Skin of body (tissue), 3 donors: ENCODE measurements at places on chromosomes 4 and X. TPM values are rescaled to one million over a fixed set of nuclear protein-coding genes. Genes with fewer than 3 reads are reported as not detected.

DNA sequence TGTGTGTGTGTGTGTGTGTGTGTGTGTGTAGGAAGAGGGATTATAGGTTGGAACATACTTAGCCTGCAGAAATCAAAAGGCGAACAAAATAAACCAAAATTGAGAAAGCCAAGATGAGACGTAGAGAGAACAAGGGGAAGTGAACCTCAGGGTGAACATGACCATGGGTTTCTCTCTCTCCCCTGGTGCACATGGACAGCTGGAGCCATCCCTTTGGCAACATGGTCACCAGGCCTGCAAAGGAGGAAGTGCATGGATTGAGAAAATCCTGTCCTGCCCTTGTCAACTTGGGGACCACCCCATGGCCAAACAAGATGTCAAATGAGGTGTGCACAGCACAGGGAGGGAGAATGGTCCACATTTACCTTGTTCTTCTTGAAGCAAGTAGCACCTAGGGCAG, 23.1 kb downstream of the LGI2 start:
- DNase-seq, result no peak

DNA sequence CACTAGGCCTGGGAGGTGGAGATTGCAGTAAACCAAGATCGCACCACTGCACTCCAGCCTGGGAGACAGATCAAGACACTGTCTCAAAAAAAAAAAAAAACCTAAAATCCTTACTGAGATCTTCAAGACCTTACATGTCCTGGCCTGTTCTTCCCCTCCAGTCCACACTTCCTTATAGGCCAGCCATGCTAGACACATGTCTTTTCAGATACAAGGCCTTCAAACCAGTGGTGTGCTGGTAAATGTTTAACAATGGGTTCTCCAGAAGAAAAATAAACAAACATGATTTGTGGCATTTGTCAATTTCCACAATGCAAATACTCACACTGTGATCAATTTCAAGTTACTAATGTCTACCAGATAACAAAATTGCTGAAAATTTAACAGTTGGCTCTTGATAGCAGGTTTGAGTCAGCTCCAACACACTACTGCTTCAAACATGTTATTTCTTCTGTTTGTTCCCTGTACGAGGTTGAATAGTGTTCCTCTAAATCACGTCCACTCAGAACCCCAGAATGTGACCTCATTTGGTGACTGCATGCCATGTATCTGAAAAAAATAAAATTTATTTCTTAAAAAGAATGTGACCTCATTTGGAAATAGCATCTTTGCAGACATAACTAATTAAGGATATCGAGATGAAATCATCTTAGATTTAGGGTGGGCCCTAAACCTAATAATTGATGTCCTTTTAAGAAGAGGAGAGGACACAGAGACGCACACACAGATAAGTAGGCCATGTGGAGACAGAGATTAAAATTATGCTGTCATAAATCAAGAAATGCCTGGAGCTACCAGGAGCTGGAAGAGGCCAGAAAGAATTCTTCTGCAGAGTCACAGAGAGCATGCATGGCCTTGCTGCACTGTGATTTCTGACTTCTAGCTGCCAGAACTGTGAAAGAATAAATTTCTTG, 144.4 kb downstream of the ZNF674 start:
- no peak for DNase-seq

Gene PF4V1
- total RNA-seq, result not detected

Gene SCML2
- 7.4 TPM for total RNA-seq

Gene RAB33A
- total RNA-seq, result 0.39 TPM

DNA sequence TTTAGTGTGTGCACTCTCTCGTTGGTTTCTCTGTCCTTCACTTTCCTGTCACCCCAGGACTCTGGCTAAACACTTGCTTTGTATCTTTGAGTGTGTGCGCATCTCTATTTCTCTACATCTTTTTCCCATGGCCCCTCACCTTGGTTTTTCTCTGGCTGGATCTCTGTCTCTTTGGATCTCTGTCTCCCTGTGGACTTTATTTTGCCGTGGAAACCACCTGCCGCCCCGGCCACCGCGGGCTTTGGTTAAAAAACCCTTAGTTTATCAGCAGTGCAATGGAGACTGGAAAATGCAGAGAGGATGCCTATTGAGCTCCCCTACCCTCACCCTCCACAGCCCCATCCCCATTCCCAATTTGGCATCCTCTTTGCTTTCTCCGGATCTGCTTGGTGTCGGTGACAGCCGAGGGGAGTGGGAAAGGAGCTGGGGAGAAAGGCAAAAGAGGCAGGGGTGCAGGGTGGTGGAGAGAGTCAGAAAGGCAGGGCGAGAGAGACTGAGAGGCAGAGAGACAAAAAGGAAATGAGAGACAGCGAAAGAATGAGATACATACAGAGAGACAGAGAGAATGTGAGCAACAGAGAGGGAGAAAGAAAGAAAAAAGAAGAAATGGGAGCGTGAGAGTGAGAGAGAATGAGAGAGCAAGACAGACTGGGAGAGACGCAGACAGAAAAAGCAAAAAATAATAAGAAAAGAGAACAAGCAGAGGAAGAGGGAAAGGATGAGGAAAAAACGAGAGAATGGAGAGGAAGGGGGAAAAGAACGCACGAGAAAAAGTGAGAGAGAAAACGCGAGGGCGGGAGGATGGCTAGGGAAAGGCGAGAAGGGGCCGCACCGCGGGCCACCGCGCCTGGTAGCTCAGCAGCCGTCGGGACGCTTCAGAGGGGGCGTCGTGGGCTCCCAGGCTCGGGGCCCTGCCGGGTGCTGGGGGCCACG, 688 bp downstream of the GPR101 start:
- no peak for DNase-seq

GRCh38 chr4:37699868-37700481, 13.8 kb upstream of the RELL1 start:
- no peak for DNase-seq

GRCh38 chr4:118032691-118033090, 1.6 kb upstream of the NDST3 start:
- DNase-seq, result no peak

DNA sequence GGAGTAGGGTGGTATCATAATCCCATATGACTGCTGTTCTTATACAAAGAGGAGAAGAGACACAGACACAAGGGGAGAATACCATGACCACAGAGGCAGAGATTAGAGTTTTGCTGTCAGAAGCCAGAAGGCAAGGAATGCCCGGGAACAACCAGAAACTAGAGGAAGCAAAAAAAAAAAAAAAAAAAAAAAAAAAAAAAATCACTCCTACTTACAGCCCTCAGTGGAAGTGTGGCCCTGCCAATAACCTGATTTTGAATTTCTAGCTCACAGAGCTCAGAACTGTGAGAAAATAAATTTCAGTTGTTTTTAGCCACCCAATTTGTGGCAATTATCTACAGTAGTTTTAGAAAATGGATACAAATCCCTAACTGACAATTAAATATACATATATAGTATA, 30.4 kb upstream of the UBE2NL start:
- DNase-seq, result no peak

DNA sequence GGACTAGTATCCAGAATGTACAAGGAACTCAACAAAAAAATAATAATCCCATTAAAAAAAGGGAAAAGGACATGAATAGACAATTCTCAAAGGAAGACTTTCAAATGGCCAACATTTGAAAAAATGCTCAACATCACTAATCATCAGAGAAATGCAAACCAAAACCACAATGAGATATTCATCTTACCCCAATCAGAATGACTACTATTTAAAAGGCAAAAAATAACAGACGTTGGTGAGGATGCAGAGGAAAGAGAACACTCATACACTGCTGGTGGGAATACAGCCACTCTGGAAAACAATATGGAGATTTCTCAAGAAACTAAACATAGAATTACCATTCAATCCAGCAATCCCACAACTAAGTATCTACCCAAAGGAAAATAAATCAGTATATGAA, 133.1 kb downstream of the KDR start:
- no peak for DNase-seq

DNA sequence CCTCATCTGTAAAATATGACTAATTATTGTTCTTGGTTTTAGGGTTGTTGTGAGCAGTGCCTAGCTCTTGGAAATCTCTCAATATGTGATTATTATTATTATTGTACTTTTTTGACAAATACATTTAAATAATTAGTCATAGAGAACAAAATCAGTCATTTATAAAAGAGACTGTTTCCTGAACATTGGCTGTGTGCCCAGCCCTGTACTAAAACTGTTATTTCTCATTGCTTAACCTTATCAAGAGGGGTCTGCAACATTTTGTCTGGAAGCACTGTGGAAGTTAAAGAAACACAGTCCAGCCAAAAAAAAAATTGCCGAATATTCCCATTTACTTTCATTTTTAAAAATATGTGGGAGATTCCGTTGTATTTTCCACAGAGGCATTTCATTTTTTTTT, 989.2 kb upstream of the SLIT2 start:
- no peak for DNase-seq

- DNase-seq, result no peak
Observed at GRCh38 chr4:946103-946450, 13.8 kb downstream of the TMEM175 start.

Gene TEX13C
- not detected for total RNA-seq

GRCh38 chr4:71607780-71608677, 175.8 kb downstream of the GC start:
- DNase-seq, result no peak

Gene HERC5
- 2.1 TPM for total RNA-seq

GRCh38 chrX:152735101-152735500, 1.5 kb downstream of the MAGEA12 start:
- no peak for DNase-seq

DNA sequence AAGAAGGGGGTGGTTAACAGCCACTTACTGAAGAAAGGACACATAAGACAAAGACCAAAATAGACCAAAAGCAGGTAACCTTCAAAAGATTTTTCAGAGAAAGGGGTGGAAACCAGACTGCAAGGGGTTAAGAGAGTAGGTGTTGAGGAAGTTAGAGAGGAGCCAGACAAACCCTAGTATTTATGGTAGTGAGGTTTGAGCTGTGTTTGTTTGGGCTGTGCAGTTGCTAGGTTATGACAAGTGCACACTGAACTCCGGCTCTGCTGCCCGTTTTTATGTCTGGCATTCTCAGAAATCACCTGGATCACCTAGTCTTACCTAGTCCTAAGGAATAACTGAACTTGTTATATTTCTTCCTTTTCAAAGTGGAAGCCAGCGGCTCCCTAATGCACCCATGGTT, 22.9 kb upstream of the G3BP2 start:
- DNase-seq, result no peak

GRCh38 chr4:169397762-169398161, 127.0 kb upstream of the SH3RF1 start:
- peak; percentile 77 for DNase-seq

DNA sequence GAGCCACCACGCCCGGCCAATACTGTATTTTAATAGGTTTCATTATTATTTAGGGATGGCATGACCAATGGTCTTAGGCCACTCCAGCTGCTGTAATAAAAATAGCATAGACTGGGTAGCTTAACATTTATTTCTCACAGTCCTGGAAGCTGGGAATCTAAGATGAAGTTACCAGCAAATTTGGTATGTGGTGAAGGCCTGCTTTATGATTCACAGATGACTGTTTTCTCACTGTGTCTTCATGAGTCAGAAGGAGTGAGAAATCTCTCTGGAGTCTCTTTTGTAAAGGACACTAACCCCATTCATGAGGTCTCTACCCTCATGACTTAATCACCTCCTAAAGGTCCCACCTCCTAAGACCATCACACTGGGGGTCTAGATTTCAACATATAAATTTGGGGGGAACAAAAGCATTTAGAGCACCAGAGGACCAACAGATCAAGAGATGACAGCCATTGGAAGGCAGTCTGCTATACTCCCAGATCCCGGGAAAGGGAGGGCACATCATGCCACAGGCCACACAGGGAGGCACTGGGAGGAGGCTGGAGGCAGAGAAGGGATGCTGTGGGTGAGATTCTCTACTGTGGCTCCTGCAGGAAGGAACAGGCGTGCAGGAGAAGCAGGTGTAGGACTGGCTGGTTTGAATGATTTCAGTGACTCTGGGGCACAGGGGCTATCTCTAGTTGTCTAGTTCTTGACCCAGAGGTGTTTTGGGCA, 335.8 kb upstream of the SFRP2 start:
- DNase-seq, result no peak

DNA sequence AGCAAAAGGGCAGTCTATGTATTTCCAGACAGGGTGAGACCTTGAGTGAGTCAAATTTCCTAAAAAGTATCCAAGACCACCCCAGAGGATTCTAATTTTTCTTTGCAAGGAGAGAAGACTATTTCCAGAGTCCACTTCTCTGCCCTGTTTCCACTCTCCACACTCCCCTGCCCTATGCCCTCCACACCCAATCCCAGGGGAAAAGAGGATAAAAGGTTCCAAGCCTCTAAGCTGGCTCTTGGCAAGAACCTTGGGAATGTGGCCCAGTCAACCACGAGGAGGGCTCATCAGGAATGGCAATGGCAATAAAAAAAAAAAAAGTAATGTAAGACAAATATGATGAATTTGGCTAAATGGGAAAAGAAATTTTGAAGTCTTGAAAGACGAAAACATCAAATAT, 65.9 kb downstream of the SRPX start:
- DNase-seq, result no peak

Gene CYSLTR1
- total RNA-seq, result 6.6 TPM

Gene DMRTC1
- not detected for total RNA-seq

- no peak for DNase-seq
Observed at GRCh38 chr4:85940151-85940550, 419.7 kb downstream of the MAPK10 start.

Gene FAM47E
- total RNA-seq, result 2.1 TPM

DNA sequence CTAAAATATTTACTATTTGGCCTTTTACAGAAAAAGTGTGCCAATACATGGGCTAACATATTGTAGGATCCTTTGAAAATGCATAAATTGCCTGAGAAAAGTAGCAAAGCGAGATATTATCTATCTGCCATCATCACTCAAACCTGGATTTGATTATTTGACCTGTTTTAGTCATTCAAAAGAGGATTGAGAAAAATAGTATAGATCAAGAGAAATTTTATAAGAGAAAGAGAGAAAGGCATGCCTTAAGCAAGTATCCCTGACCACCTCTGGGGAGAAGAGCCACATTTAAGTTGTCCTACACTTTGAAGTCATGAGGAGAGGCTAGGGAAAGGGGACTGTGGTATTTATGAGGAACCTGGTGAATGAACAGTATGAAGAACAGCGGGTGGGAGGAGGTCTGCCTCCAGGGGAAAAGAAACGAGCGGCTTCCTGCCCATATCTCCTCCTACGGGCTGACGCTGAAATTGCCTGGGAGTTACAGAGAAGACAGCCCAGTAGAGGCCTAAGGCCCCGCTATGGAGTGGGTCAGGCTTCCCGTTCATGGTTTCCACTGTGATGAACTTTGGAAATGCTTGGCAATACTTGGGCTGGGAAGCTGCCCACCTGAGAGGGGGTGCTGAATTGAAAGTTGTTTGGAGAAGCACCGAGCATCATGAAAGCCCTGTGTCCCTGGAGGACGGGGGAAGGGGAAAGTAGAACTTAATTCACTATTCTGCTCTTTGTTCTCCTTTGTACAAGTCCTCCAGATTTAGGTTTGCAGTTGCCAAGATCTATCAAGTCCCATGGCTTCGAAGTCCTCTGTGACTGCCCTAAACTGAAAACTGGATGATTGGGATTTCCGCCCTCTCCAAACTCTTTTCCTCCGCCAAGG, 106.9 kb upstream of the ACSL4 start:
- no peak for DNase-seq

- DNase-seq, result no peak
Observed at GRCh38 chrX:3317191-3317718, 29.2 kb downstream of the MXRA5 start.
